ENCODE measurements at places on chromosomes 11 and 22.

DNA sequence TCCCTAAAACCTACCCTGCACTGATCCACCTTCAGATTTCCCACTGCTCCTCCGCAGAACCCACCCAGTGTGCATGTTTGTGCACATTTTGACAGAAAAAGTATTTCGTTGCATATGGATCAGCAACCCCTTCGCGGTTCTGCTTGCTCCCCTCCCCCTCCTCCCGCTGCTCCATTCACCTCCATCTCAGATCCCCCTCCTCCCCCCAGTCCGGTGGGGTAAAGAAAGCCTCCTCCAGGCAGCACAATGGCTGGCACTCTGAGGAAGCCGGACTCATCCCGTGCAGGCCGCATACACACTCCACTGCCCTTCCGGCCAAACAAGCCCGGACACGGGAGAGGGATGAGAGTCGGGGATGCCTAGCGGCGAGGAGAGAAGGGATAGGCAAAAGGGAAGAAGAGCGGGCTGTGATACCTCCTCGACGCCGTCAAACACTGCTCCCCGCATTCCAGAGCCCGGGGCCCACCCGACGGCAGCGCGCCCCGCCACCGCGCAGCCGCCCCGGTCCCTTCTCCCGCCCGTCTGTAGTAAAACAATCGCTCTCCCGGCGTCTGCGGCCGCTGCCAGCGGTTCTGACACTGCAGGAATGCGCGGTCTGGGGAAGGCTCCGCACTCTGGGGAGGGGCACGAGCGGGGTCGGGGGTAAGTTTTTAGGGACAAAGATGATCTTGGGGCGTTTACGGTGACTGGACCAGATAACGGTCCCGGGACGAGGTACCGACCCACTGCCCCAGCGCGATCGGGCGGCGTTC lies 915 bp downstream of the FEZ1 start:
- peak; percentile 57 for DNase-seq

DNA sequence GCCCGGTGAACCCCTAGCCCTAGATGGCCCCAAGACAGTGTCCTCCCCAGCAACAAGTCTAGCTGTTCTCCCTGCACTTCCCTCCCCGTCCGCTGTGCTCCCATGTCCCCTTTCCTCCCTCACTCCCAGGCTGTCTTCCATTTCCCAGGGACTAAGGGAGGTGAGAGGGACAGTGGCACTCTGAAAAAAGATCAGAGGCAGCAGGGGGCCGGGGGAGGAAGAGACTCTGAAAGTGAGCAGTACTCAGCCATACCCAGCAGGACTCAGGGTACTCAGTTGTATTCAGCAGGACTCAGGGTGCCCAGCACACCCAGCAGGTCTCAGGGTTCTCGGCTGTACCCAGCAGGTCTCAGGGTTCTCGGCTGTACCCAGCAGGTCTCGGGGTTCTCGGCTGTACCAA lies 48.4 kb upstream of the THY1 start:
- DNase-seq = no peak

- no peak for DNase-seq
Observed at GRCh38 chr11:93268287-93269040, 62.1 kb upstream of the DEUP1 start.

DNA sequence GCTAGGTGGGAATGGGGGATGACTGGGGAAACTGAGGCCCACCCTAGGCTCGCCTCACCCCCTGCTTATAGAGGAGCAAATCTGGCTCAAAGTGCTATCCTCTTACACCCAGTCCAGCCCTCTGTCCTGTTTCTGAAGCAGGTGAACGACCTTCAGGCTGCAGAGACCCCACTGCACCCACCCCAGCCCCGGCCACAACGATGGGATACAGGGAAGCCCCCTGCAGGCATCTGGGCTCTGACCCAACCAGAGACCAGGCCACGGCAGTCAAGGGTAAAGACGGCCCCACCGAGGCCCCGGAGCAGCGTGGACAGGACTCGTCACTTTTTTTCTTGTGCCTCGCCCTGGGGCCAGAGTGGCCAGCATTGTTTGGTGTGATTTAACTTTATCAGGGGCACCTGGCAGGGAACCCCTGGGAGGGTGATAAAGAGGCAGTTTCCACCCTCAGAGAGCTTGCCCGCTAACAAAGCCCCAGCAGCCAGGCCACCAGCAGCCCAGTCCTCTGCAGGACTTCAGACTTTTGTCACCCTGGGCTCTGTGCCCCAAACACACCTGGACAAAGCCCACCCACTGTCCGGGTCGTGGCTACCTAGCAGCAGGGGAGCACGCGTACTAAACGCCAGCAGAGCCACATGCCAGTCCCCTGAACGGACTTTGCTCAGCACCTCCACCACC lies 612.6 kb downstream of the TBC1D22A start:
- DNase-seq = no peak

GRCh38 chr11:9719566-9720289 lies 55.9 kb downstream of the SWAP70 start:
- no peak for DNase-seq

DNA sequence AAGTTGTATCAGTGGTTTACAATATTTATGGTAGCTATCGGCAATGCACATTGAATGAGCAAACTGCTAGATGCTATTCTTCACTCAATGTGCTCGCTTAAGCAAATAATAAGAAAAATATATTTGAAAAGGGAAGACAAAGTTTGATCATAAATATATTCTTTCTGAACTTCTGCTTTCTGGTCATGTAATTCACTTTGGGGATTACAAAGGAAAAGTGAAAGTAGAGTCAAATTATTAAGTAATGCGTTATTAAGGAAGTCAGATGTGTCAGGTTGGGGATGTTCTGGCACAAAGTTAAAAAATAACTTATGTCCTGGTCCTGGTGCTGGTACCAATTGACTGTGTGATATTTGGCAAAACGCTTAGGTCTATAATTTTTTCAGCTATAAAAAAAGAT lies 98.0 kb upstream of the TRIM77 start:
- no peak for DNase-seq

DNA sequence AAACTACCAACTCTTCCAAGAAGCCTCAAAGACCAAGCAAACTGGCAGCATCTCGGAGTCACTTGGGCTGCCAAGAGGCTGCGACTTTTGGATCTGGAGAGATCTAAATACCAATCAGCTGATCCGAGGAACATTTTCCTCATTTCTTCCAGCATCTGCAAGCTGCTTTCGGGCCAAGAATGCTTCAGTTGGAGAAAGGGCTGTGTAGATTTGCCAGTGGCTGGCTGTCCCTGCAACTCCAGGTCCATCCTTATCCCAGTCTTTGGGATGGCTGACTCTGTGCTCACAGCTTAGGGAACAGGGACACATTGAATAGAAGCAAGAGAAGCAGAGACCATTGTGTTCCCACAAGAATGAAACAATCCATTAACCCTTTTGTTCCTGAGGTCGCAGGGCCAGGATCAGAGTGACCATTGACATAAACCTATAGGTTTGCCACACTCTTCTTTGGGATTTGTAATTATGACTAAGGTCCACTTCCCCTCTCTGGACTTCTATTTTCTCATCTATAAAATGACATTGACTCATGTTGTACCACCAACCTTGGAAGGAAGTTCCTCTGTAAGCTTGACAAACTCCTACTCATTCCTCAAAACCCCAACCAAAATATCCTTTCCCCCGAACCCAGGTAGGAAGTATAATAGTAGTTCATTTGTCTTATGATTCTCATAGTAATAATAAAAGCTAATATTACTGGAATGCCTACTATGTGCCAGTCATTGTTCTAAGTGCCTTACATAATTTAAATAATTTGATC lies 340.8 kb downstream of the MN1 start:
- DNase-seq = no peak

DNA sequence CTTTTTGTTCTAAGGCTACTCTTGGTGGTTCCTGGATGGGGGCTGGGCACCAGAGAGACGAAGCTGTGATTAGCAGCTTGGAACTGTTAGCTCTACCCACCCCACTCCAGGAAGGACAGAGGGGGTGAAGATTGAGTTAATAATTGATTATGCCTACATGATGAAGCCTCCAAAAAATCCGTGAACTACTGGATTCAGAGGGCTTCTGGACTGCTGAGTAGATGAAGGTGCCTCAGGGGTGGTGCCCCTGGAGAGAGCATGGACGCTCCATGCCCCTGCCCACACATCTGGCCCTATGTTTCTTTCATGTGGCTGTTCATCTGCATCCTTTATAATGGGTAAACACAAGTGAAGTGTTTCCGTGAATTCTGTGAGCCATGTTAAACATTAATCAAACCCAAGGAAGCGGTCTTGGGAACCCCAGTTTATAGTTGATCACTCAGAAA lies 47.3 kb upstream of the CYP2D6 start:
- DNase-seq = no peak

DNA sequence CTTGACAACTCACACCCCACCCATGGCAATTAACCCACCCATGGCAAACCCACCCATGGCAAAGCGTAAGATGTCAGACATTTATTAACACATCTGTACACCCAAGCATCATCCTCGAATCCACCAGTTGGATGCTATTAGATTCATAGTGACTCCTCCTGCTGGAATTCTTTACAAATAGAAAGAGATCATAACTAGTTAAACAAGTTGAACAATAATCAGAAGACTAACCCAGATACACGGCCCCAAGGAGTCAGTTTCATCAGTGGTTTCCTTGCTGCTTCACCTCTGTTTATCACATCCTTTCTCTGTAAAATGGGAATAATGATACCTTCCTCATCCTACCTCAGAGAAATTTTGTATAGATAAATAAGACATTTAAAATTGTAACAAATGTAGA lies 5.1 kb downstream of the GTPBP1 start:
- DNase-seq = no peak

- DNase-seq = no peak
Observed at GRCh38 chr22:49660321-49660720, 167.4 kb downstream of the BRD1 start.

- no peak for DNase-seq
Observed at GRCh38 chr11:128240546-128240945, 346.8 kb downstream of the ETS1 start.

DNA sequence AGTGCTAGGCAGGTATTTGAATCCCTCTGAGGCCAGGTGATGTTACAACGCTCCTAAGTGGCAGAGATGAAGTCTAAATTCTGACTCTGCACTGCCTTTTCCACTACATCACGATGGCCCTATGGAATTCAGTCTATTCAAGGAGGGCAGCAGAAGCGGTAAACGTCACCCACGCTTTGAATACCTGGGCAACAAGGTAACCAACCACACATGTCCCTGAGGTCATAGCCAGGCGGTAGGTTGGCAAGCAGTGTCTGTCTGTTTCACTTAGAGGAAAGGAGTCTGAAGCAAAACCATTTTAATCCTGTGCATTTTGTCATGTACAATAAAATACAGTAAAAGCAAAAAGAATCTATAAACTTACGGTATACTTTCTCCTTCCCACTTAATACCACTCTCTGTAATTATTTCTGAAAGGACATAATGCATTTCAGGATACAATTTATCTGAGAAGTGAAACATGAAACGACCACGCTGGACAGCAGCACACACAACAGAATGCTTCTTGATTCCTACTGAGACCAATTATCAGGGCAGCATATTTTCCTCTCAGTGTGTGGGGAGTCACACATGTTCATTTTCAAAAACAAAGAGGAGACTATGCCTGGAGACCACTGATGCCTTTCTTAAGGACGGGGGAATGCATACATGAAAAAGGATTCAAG lies 51.3 kb downstream of the PRDM10 start:
- DNase-seq = peak; percentile 80

DNA sequence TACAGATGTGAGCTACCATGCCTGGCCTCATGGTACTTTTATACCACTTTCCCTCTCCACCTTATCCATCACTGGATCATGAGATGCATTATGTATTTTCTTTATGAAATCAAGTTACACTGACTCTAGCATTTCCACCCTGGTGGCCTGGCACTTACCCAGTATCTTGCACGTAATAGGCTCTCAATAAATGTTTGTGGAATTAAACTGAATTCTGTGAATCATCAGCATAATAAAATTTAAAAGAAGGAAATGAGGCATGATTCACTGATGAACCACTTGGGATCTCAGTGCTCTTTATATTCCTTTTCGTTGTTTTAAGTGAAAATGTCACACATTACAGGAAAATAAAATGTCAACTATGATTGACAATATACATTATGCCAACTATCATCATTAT lies 25.1 kb downstream of the ADM start:
- no peak for DNase-seq

DNA sequence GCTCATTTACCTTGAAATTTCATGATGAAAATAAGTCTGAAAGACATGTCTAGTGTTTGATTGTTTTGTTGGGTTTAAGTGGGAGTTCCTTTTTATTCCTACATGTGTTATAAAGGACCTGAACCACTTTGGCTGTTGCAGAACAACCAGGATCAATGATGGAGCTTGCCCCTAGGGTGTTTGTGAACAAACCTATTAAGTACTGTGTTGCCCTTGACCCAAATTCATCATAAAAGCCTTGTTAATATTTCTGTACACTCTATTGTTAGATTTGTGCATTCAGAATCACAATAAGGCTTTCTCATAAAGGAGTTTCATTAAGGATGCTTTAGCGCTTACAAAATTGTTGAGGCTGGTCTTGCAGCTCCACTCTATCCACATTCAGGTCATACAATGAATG lies 452.6 kb downstream of the NELL1 start:
- no peak for DNase-seq
